ENCODE measurements at places on chromosomes 12 and 14. TPM values are rescaled to one million over a fixed set of nuclear protein-coding genes. Genes with fewer than 3 reads are reported as not detected.

The FSCB gene
- not detected for total RNA-seq

DNA sequence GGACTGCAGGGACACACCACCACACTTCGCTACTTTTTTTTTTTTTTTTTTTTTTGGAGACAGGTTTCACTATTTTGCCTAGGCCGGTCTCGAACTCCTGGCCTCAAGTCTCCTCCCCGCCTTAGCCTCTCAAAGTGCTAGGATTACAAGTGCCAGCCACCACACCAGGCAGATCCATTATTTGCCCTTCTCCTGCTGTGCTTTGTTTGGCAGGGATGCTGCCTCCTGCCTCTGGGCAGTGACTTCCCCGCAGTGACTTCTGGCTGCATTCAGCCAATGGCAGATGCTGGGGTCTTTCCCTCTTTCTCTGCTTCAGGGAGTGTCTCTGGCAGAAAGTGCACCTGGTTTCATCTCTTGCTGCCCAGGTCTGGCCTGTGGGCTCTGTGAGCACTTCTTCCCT, 6.7 kb upstream of the MORN3 start:
- DNase-seq = no peak
- H3K4me3 ChIP-seq = no peak overlapping the region
- no peaks in the 10 kb centered on the region for H3K27me3 ChIP-seq
- peaks cover 46% of the 10 kb centered on the region for H3K4me1 ChIP-seq

- H3K4me1 ChIP-seq = peaks cover 29% of the 10 kb centered on the region
- no peak overlapping the region for H3K27ac ChIP-seq
- DNase-seq = no peak
Observed at GRCh38 chr14:92753250-92753649, 4.8 kb upstream of the LGMN start.

The CPNE6 gene
- not detected for total RNA-seq

DNA sequence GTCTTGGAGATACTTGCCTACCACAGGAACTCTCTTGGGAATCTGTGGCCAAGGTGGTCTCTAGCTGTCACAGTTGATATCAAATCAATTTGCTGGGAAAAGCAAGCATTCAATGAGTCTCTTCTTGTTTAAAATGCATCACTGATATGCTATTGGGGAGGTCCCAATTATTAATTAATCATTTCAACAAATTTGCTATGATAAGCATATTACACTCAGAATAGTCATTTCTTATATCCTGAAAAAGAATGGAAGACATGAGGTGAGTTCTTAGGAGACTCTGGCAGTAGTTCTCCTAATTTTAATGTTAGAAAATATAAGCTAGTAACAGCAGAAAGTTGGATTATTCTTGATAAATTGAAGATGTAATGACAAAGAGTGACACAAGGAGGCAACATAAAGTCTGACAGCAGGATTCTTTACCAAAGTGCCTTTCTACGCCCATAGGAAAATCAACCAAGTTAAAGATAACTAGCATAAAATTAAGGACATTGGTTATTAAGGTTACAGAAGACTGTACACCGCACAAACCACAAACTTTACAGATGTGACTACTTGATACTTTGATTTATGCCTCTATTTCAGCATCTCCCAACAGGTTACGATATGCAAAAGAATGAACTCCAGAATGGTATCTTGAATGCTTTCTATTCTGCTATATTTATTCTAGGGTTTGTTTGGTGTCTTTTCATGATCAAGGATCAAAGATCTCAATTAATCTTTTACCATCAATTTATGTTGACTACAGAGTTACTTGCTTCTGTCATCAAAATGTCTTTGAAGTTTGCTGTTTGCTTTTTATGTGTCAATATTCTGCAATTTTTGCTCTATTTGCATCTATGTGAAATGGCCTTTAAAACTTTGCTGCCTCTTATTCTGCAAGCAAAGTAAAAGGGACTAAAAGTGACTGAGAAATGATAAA, 349.6 kb upstream of the CLEC14A start:
- no peaks in the 10 kb centered on the region for H3K27me3 ChIP-seq
- DNase-seq = no peak
- H3K4me1 ChIP-seq = no peaks in the 10 kb centered on the region
- no peak overlapping the region for H3K27ac ChIP-seq
- no peak overlapping the region for H3K4me3 ChIP-seq
